ENCODE measurements at places on chromosomes 1 and 21.
A peak's percentile ranks its signal among the peaks of the same experiment; 100 is the strongest.

DNA sequence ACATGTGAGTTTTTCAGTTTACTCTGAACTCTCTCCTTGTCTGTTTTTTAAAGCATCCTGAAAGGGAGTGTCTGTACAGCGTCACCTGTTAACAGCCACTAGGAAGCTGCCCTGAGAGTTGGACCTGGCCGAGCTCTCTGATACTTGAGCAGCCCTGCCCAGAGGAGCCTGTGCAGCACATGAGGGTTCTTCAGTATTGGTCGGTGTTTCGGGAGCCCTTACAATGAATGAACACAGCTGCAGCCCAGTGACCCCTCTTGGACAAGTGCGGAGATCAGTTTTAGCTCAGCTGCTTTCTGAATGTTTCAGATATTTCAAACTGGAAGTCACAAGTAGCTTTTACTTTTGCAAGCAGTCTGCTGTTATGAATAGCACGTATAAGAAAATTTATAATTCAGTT, 39.2 kb downstream of the ADARB1 start:
- no peak for DNase-seq

DNA sequence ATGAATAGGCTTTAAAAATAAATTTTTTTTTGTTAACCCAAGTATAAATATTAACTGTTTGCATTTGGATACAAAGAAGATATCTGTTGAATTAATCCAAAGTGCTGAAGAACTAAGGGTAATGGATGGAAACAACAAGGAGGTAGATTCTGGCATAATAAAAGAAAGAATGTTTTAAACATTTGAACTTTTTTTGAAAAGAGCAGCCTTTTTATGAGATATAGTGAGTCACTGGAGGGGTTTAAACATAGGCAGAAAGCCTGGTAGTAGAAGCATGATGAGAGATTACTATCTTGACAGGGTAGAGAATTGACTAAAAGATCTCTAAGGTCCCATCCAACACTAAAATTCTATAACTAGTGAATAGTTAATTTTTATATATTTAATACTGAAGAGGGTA, 2.7 kb downstream of the MIER1 start:
- DNase-seq = peak; percentile 35

DNA sequence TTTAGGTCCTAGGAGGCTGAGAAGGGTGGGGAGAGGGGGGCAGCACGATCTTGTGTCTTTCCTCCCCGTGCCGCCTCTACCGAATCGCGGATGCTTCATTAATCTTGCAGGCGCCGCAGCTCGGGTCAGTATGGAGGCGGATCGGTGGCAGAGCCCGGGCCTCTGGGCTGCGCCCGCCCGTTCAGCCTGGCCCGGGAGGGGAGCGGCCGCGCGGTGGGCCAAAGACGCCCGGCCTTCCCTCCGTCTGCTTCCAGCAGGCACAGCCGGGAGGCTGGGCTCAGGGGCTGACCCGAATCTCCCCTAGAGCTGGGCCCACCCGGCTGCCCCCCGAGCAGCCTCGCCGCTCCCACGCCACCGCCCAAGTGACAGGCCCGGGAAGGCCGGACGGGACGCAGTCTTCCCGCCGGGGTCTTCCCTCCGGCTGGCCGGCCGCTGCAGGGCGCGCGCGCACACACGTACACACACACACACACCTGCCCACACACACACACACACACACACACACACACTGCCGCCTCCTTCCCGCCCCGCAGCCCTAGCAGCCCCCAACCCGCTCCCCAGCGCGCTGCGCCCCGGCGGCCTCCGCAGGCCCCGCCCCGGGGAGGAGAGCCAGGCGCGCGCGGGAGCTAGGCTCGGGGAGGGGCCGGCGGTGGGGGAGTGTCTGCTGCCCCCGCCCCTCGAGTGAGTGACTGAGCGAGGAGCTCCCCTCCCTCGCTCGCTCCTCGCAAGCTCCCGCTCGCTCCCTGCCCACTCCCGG, at the start of gene C1orf21:
Gene C1orf21, plus strand, starts transcription at position 718 of the 757 bp plus-strand sequence. CDS start 90,481 bp downstream, outside the sequence.
- peak; percentile 90 for DNase-seq

DNA sequence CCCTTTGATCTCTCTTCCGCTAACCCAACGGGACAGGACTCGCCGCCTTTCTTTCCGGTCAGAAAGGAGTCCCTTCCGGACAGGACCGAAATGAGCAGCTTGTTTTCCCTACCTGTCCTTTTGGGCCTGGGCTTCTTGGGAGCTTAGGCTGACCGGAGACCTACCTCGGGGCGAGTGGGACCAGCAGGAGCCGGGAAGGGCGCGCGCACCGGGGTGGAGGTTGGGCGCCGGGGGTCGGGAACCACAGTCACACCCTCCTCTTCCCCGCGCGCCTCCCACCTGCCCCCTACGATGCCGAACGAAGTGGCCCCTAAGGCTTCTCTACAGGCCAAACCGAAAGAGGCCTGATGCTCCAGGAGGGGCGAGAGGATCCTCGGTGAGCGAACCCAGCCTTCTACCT, 95.2 kb downstream of the PRKAB2 start:
- no peak for DNase-seq

DNA sequence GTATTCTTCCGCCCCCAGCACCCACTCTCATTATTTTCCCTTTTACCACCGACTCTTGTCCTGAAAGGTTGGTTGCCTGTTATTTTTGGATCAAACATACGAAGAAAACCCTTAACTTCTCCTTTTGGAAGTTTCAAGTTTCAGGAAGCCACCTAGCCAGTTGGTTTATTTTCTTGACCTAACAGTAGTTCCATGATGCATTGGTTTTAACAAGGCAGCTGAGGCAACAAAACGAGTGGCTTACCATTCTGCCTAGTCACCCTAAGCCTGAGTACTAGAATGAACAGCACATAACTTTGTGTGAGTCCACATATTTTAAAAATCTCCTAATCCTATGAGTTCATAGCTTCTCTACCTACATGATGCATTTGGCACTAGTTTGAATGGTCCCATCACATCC, 28.9 kb downstream of the OLFM3 start:
- no peak for DNase-seq

DNA sequence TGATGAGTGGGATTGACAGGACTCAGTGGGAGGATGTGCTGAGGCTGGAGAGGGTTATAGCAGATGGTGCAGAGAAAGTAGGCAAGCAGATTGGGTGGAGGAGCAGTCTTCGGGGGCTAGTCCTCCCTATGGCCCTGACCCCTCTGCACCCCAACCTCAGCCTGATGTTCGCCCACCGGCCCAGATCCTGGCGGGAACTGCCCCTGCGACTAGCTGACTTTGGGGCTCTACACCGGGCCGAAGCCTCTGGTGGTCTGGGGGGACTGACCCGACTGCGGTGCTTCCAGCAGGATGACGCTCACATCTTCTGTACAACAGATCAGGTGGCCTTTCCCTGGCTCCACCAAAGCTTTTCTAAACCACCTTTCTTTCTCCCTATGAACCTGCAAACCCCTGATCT, 9.6 kb upstream of the ECM1 start:
- no peak for DNase-seq

DNA sequence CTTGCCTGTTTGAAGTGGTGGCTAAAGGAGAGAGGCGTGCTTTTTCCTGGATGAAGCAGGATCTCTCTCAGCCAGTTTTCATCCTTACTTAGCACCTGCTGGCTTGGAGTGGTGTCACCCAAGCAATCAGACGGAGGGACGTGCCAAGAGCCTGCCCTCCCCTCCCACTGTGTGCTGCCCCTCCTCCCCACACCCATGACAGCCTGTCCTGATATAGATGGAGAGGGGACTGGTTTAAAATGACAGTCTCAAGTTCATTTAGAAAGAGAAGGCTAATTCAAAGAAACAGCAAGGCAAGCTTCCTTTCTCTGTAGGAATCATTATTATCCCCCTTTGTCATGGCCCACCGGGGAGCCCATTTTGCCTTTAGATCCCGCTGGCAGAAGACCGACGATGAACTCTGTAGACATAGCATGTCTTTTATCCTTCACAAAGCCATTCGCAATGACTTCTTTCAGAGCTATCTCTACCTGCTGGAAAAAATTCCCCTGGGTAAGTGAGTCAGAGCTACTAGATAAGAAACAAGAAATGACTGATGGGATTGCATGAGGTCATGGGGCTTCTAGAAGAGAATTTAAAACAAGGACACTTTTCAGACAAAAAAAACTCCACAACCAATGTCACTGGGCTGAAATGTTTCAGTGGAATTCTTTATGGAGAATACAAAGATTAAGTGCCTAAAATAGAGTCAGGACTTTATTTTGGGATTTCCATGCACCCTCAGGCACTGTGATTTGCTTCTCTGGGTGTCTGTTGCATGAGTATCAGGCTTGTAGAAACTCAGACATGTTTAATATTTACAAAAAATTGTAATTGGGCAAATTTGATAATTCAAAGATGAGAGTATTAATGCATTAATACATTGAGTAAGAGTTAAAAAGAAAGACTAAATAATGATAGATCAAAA, at the start of gene NTMT2:
Gene NTMT2, plus strand, starts transcription at position 190 of the 907 bp plus-strand sequence. Its CDS starts 149 bp downstream, at position 339.
- no peak for DNase-seq

GRCh38 chr1:225422795-225423517, 4.9 kb downstream of the LBR start:
- DNase-seq = no peak

GRCh38 chr1:84708031-84708430, 17.8 kb upstream of the SSX2IP start:
- no peak for DNase-seq

DNA sequence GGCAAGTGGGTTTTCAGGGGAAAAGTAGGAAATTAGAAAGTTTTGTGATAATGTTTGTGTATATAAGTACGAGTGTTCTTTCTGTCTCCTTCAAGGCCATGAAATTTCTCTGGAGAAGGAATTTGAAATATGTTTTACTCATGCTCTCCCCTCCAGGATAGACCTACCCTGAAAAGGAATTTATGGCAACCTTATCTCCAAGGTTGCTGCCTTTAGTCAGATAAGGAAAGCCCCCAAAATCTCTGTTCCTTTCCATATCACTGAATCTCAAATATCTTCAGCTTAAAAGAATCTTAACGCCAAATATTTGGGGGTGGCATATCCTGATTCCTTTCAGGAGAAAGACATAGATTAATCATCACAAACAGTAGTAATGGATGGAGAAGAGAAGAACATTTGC, 499 bp upstream of the C4BPB start:
- no peak for DNase-seq

DNA sequence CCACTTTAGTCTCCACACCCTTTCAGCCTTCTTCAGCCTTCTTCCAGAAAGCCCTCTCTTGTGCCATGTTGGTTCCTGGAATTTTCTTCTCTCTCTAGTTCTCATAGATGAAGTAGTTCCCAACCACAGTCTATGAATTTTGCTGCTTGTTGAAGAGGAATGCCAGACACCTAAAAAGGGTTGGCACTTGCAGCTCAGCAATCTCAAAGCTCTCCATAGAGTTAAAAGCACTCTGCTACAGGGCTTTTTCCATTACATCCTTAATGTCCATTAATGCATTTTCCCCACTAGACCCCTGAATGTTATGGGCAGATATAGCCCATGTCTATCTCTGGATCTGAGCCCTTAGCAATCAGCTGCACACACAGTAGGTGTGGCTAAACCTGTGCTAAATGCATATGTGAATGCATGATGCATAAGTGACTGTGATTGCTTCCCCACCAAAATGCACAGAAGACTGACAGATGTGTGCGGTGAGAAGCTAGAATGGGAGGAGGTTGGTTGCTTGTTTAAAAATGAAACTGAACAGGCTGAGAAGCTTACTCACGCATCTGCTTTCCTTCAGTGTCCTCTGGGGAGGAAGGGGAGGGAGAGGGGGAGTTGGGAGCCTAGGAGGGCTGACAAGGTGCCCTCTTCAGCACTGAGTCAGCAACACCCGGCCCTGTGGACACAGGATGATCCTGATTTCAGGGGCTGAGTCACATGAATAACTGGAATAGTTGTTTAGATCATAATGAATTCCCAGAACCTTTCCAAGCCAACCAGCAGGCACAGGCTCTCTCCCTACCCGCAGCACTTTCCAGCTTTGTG, 146.1 kb upstream of the FGGY start:
- no peak for DNase-seq

DNA sequence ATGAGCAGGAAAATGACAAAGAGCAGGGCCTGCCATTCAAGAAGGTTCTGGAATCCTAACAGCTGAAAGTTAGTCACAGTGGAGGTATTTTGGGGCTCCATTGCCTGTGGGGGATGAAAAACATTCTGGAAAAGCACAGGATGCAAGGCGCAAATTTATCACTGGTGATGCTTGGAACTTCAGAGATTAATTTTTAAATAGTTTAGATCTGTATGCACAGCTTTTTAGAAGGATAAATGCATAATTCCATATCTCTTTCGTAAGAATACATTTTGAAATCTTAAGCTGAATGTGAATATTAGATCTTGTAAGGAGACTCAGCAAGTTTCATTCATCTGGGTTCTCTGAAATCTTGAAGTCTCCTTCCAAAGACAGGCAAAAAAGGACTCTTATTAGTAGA, at the start of gene OR11L1:
Gene OR11L1, minus strand, starts transcription at position 101 of the 400 bp plus-strand sequence. Its CDS starts 0 bp downstream, at position 101.
- DNase-seq = no peak

DNA sequence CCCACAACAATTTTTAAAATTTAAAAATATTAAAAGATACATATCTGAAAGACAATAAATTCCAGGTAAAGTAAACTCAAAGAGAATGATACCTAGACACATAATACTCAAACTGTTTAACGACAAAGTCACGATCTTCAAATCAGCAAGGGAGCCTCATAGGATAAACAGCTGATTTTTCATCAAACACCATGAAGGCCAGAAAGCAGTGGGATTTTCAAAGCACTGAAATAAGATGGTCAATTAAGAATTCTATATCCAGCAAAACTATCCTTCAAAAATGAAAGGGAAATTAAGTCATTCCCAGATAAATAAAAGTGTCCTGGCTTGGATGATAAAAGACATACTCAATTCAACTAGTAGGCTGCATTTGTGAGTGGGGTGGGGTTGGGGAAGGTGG, 100.5 kb downstream of the TIAM1 start:
- no peak for DNase-seq
